ENCODE measurements at places on chromosomes 4 and X. TPM values are rescaled to one million over a fixed set of nuclear protein-coding genes. Genes with fewer than 3 reads are reported as not detected.

Gene MAGEA2
- total RNA-seq = not detected

Gene LRAT
- not detected for total RNA-seq

Gene HPGD
- not detected for total RNA-seq

DNA sequence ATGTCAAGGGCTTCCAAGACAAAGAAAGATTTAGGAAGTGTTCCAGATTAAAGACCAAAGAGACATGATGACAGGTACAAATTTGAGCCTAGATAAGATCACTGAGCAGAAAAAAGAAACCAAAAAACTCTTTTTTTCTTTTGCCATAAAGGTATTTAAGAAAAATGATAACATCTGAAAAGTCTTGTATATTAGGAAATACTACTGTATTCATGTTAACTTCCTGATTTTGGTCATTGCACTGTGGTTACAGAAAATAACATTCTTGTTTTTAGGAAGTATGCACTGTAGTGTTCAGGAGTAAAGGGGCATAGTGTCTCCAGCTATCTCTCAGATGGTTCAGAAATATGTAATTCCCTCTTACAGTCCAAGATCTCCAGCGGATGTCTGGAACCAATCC lies 37.1 kb downstream of the RWDD4 start:
- no peaks in the 10 kb centered on the region for H3K27me3 ChIP-seq
- 0 out of 2 replicates have a peak, but pooled peaks cover 3% of the 10 kb centered on the region for H3K4me1 ChIP-seq
- no peak overlapping the region for H3K4me3 ChIP-seq

GRCh38 chr4:92421920-92422319 lies 118.2 kb downstream of the GRID2 start:
- no peaks in the 10 kb centered on the region for H3K36me3 ChIP-seq
- H3K27ac ChIP-seq = no peak overlapping the region
- H3K4me1 ChIP-seq = no peaks in the 10 kb centered on the region
- H3K27me3 ChIP-seq = no peaks in the 10 kb centered on the region

GRCh38 chrX:115949900-115950822 lies 220.4 kb upstream of the AGTR2 start:
- no peak for DNase-seq
- no peak overlapping the region for H3K4me3 ChIP-seq
- H3K4me1 ChIP-seq = no peaks in the 10 kb centered on the region
- H3K27ac ChIP-seq = no peak overlapping the region
- no peaks in the 10 kb centered on the region for H3K27me3 ChIP-seq

DNA sequence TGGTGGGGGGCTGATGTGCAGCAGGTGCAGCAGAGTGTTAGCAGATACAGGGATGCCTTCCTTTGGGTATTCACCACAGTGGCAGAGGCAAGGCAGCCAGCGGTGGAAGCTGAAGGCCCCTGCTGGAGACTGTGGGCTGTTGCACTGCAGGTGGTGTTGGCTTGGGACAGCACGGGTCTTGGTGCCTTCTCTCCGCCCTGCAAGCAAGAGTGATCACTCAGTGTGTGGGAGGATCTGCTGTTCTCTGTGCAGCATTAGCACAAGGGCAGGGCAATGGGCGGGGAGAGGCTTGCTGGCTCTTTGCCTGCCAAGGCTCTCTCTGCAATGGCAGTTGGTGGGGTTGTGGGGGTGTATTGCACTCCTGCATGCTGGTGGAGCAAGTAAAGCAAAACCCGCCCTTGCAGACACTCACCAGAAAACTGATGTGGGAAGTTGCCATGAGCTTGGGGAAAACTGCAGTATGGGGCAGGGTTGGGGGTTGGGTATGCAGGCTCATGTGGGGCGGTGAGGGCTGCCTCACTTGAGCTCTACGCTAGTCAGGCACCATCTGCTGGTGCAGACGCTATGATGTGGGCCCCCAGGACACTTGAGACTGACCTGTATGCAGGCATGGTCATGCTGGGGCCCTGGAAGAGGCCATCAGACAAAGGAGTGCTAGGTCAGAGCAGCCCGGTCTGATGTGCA lies 820.8 kb upstream of the GRIA3 start:
- no peaks in the 10 kb centered on the region for H3K36me3 ChIP-seq
- H3K4me3 ChIP-seq = no peak overlapping the region
- no peak overlapping the region for H3K27ac ChIP-seq
- peaks cover 6% of the 10 kb centered on the region for H3K4me1 ChIP-seq

- H3K4me1 ChIP-seq = no peaks in the 10 kb centered on the region
- H3K4me3 ChIP-seq = no peak overlapping the region
- no peak overlapping the region for H3K27ac ChIP-seq
- no peaks in the 10 kb centered on the region for H3K36me3 ChIP-seq
- peak; percentile 23 for DNase-seq
These were observed 118.4 kb upstream of the WDR17 start for GRCh38 chr4:175947117-175947722.
